ENCODE measurements at places on chromosomes 2 and 18.

- peak; percentile 52 for DNase-seq
Measured at GRCh38 chr2:130251873-130252620, 53.8 kb upstream of the TUBA3E start.

DNA sequence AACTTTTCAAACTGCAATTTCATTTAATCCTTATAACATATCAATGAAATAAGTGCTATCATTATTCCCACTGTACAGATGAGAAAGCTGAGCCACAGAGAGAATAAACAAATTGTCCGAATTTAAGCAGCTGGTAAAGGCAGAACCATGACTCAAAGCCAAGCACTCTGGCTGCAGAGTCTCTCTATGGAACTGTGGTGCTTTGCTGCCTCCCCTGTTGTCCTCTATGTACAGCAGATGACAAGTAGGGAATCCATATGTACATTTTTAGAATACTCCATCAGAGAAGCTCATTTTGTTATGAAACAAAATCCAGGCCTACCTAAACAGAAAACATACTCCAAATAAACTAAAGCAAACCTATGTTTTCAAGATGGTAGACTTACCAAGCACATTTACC, 45.1 kb downstream of the FARSB start:
- no peak for DNase-seq

GRCh38 chr2:102235491-102235890, 48.7 kb downstream of the IL1RL2 start:
- peak; percentile 68 for DNase-seq

DNA sequence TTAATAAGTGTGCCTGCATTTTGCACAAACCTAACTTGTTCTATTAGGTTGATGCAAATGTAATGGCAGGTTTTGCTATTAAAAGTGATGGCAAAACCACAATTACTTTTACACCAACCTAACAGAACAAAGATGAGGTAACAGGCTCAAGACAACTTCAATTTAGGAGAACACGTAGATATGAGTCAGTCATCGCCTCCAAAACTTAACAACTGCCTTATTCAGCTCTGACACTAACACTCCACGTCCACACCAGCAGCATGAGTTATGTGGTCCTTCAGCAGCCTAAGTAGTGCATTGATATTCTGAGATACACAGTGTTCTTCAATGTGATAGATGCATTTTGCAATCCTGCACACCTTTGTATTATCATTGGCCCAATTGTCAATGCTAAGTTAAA, 1175.1 kb upstream of the ACVR2A start:
- DNase-seq, result no peak

DNA sequence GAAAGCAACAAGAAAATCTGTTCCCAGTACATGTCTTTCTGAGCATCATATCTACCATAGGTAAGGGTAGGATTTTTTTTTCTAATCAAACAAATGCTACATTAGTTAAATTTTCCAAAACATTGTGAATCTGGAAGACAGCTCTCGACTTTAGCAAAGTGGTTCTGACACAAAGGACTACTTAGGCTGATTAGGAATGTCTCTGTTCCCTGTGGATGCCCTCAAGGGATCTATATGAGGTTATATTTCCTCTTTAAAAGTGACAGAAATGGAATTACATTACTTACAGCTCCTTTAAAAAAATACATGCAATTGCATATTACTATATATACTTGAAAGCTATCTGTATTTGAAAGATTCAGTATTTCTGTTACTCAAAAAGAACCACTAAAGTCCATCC, 15.4 kb downstream of the NYAP2 start:
- DNase-seq, result no peak

- DNase-seq, result peak; percentile 75
Measured at GRCh38 chr2:71327916-71328315, 3.7 kb upstream of the ZNF638 start.

GRCh38 chr2:69395866-69396265, 8.8 kb upstream of the GFPT1 start:
- DNase-seq, result no peak

- DNase-seq, result no peak
Measured at GRCh38 chr18:10213526-10213925, 240.9 kb upstream of the APCDD1 start.

- DNase-seq, result no peak
Measured at GRCh38 chr2:45892425-45892745, 240.9 kb downstream of the PRKCE start.

- peak; percentile 79 for DNase-seq
Measured at GRCh38 chr2:21757805-21758430, 634.1 kb downstream of the TDRD15 start.

DNA sequence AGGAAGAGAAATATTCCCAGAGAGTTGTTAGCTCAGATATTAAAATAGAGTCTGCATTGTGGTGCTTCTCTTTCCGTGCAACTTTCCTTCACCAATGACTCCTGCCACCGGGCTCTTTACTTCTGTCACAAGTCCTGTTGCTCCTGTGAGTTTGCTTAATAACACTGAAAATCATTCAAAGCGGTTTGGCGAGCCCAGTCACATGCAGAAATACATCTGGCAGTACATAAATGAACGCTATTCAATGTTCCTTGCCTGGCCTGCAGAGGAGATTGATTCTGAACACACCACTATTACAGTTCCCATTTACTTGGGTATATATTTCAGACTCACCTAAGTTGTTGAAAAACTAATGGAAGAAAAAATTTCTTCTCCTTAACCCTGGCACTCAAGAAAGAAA, 276.6 kb downstream of the ZNF521 start:
- no peak for DNase-seq

DNA sequence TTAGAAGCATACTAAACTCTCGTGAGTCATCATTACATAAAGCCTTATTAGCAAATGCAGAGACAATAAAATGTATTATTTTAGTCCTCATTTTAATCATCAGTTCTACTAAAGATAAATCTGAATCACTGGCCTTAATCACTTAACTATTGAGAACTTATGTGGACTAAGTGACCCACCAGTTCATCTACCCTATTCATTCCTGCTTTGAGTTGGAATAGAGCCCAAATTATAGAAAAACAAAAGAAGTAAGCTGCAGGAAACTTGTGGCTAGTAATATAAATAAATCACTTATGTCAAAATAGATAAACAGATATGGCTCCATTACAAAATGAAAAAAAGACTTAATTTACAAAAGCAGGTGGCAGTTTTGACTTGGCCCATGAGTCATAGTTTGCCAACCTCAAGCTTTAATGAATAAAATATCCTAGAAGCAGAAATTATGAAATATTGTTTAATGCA, 851.8 kb upstream of the CRIM1 start:
- DNase-seq, result no peak

GRCh38 chr2:205730701-205731582, 48.6 kb downstream of the NRP2 start:
- no peak for DNase-seq

- no peak for DNase-seq
Measured at GRCh38 chr18:21605213-21605612, 4.7 kb upstream of the ESCO1 start.

Measured in islet precursor cell (in vitro differentiated cells).